Activated naive CD4-positive, alpha-beta T cell treated with anti-CD3 and anti-CD28 coated beads, Interleukin-2, amount 10 ng/mL, durations not matched to agents 7 days and 5 days (primary cell): ENCODE measurements at places on chromosomes 4 and X.

DNA sequence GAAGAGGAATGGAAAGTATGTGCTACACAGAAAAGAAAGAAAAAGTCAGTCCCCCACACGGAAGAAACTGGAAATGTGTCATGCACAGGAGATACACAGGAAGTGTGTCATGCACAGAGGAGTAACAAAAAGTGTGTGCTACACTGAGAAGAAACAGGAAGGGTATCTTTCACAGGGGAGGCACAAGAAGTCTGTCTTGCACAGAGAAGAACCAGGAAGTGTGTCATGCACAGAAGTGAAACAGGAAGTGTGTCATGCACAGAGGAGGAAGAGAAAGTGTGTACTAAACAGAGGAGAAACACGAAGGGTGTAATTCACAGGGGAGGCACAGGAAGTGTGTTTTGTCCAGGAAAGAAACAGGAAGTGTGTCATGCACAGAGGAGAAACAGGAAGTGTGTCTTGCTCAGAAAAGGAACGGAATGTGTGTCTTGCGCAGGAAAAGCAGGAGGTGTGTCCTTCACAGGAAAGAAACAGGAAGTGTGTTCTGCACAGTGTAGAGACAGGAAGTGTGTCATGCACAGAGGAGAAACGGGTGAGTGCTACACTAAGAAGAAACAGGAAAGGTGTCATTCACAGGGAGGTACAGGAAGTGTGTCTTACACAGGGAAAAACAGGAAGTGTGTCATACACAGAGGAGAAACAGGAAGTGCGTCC lies 527.2 kb upstream of the PRKX start:
- DNase-seq: peak; percentile 19
- no peaks in the 10 kb centered on the region for H3K36me3 ChIP-seq
- H3K27me3 ChIP-seq: no peaks in the 10 kb centered on the region
- peaks cover 5% of the 10 kb centered on the region for H3K4me1 ChIP-seq
- H3K4me3 ChIP-seq: no peak overlapping the region
- H3K27ac ChIP-seq: no peak overlapping the region

DNA sequence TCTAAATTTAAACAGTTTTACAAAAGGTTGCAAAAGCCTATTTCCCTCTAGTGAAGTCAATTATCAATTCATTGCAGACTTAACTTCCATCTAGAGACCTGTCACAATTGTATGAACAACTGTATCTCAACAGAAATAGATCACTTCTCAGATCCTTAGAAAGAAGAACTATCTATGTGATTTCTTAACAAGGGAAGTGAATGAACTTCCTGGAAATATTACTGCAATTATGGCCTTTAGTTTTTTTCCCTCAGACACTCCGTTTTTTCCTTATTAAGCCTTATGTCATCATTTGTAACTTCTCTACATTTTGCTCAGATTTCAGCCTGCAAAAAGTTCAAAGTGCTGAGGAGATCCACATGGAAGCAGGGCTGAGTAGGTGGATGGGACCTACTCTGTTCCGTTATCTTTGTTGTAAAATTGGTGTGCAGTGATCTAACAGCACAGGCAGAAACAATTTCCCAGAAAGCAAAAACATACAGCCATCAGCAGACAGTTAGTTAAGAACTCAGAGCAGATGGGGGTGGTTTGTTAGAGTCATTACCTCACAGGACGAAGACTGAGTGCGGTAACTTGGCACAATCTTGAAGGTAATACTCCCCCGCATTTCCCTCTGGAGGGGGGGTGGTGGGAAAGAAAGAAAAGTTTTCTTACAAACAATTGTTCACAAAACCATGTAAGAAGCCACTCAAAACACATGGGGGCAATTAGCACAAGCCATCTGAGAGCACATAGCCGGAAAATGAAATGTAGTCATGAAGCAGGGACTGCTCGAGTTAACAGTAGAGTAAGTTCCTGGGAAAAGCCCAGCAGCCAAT lies 112.3 kb downstream of the NYX start:
- peaks cover 47% of the 10 kb centered on the region for H3K4me1 ChIP-seq
- no peak for DNase-seq
- no peaks in the 10 kb centered on the region for H3K27me3 ChIP-seq
- H3K27ac ChIP-seq: peak overlapping the region; percentile 70
- H3K4me3 ChIP-seq: no peak overlapping the region
- peaks cover 15% of the 10 kb centered on the region for H3K36me3 ChIP-seq

DNA sequence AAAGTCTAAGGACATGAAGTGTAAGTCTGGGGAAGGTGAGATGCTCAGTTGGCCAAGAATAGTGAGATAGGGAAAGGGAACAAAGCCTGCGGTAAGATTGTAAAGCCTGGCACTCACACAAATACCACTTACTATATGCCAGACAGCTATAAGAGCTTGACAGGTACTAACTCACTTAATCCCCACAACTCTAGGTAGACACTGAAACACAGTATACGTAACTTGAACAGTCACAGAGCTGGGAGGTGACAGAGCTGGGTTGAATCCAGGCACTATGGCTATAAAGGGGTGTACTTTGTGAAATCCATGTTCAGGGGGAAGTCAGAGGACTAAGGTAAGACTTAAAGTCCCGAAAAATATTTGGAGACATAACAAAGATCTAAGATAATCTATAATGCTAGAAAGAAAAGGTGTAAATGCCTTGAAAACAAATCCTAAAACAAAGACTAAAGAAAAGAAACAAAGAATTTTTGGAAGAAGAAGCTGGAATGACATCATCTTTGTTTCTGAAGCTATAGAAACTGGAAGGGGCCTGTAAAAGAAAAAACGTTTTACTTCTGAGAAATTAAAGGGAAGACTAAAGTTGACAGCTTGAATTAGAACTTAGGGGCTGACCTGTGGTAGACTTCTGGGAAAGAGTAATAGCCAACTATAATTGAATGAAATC lies 172.5 kb downstream of the PPP3CA start:
- peaks cover 4% of the 10 kb centered on the region for H3K4me1 ChIP-seq
- peaks cover 2% of the 10 kb centered on the region for H3K36me3 ChIP-seq
- DNase-seq: no peak
- no peaks in the 10 kb centered on the region for H3K27me3 ChIP-seq
- no peak overlapping the region for H3K27ac ChIP-seq

- peaks cover 16% of the 10 kb centered on the region for H3K36me3 ChIP-seq
- H3K27ac ChIP-seq: no peak overlapping the region
- no peaks in the 10 kb centered on the region for H3K27me3 ChIP-seq
- no peak overlapping the region for H3K4me3 ChIP-seq
Observed at GRCh38 chr4:105741548-105741947, 33.0 kb downstream of the GSTCD start.

DNA sequence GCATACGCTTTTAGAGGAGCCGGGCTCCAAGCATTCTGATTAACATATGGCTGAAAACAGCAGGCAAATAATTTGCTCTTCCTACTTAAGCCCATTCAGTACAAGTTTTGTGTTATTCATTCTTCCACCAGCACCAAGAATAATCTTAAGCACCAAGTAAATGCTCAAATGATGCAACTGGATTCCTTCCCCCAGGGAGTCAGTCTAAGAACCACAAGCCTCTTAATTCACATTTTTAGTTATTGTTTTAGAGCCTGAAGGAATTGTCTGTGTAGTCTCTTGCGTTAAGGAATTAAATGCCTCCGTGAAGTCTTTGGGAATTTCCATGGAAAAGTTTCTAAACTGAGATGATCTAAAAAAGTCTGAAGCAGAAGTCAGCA lies 61.5 kb upstream of the MAGEB2 start:
- H3K36me3 ChIP-seq: no peaks in the 10 kb centered on the region
- no peaks in the 10 kb centered on the region for H3K4me1 ChIP-seq
- H3K27me3 ChIP-seq: no peaks in the 10 kb centered on the region
- no peak overlapping the region for H3K27ac ChIP-seq
- no peak overlapping the region for H3K4me3 ChIP-seq
- no peak for DNase-seq

DNA sequence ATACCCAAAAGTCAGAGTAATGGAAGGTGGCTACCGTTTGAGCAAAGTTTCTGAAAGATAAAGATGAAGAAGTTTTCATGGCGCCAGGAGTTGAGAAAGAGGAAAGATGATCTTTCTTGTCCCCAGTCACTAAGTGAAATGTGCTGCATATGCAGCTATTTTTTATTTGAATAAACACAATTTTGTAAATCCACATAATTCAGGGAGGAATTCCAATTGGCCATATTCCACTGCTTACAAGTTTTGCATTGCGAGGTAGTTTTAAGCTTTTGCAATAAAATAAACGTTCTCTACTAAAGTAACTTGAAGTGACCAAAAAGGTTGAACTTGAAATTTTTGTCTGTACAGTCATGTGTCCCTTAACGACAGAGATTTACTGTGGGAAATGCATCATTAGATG lies 139.3 kb upstream of the VCX2 start:
- H3K27ac ChIP-seq: no peak overlapping the region
- H3K4me1 ChIP-seq: no peaks in the 10 kb centered on the region
- no peaks in the 10 kb centered on the region for H3K27me3 ChIP-seq
- H3K36me3 ChIP-seq: no peaks in the 10 kb centered on the region

DNA sequence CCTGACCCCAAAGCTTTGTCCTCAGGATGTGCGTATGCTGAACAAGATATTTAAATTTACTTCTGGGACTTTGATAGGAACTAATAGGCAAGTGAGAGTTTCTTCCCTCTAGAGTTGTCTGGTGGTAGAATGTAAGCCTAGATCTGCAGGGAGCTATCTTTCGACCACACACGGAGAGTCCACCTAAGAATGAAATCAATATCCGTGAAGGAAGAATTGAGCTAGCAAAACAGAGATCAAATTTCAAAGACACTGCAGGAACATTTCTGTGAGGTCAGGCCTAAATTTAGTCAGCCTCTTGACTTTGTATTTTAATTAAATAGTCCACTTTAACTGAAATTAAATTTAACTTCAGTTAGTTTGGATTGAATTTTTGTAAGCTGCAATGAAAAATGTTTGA lies 871.3 kb downstream of the RAB28 start:
- no peak overlapping the region for H3K4me3 ChIP-seq
- no peaks in the 10 kb centered on the region for H3K4me1 ChIP-seq
- H3K27ac ChIP-seq: no peak overlapping the region
- DNase-seq: no peak
- no peaks in the 10 kb centered on the region for H3K27me3 ChIP-seq
- H3K36me3 ChIP-seq: no peaks in the 10 kb centered on the region

GRCh38 chrX:21047034-21047455 lies 327.2 kb upstream of the CNKSR2 start:
- no peaks in the 10 kb centered on the region for H3K36me3 ChIP-seq
- no peak for DNase-seq
- no peaks in the 10 kb centered on the region for H3K27me3 ChIP-seq
- no peak overlapping the region for H3K4me3 ChIP-seq
- no peak overlapping the region for H3K27ac ChIP-seq

GRCh38 chr4:132982151-132982550 lies 166.9 kb upstream of the PCDH10 start:
- DNase-seq: no peak
- H3K27me3 ChIP-seq: no peaks in the 10 kb centered on the region

GRCh38 chr4:152499344-152499743 lies 36.5 kb downstream of the FBXW7 start:
- peaks cover 21% of the 10 kb centered on the region for H3K4me1 ChIP-seq
- H3K27ac ChIP-seq: no peak overlapping the region
- H3K4me3 ChIP-seq: no peak overlapping the region
- peaks cover 7% of the 10 kb centered on the region for H3K36me3 ChIP-seq

DNA sequence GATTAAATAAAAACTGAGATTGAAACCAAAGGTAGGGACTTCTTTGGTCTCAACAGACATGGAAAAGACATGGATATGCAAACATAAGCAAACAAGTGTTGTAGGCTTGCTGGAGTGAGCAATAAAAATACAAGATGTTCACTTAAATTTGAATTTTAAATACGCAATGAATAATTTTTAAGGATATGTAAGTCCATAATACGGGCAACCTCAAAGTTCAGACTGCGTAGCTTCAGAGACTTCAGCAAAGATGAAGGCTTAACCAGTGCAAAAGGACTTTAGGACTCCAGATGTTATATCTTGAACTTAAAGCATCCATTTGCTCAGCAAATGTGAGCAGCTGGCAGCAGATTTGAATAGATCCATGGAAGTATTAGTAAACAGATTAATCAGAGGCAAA lies 549.3 kb downstream of the ARAP2 start:
- no peaks in the 10 kb centered on the region for H3K4me1 ChIP-seq
- no peaks in the 10 kb centered on the region for H3K27me3 ChIP-seq
- H3K4me3 ChIP-seq: no peak overlapping the region
- H3K27ac ChIP-seq: no peak overlapping the region
- H3K36me3 ChIP-seq: no peaks in the 10 kb centered on the region
- no peak for DNase-seq

DNA sequence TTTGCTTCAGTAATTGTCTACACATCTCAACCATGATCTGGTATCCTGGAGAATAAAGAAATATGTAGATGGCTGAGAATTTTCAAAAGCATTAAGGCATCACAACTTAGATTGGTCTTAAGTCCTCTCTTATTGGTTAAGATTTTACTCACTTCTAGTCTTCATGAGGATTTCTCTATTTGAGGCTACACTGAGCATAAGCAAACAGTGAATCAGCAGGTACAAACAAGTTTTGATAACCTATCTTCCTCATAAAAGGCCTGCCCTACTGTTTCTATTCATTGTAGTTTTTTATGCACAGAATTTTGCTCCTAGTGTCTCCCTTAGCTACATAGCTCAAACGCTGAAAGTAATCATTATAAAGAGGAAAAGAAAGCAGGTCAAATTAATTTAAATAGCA lies 460.7 kb upstream of the RPS6KA3 start:
- H3K4me3 ChIP-seq: no peak overlapping the region
- H3K27ac ChIP-seq: no peak overlapping the region
- no peak for DNase-seq
- no peaks in the 10 kb centered on the region for H3K36me3 ChIP-seq
- no peaks in the 10 kb centered on the region for H3K4me1 ChIP-seq
- H3K27me3 ChIP-seq: no peaks in the 10 kb centered on the region

DNA sequence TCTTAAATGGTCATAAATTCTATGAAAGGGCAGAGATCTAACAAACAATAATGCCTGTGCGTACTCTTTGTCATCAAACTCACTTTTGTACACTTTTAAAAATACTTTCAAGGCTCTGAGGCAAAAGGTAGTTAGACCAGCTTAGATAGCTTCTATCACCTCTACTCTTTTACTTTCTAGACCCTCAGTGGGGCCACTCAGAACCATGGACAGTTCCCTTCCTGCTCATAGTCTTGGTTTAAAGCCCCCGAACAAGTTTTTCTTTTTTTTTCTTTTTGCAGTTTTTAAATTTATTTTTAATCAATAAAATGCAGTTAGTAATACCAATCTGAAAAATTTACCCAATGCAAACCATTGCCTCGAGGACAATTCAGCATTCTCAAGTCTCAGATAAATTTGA lies 460.5 kb upstream of the CNKSR2 start:
- H3K4me1 ChIP-seq: no peaks in the 10 kb centered on the region
- no peaks in the 10 kb centered on the region for H3K36me3 ChIP-seq
- no peak overlapping the region for H3K4me3 ChIP-seq
- H3K27ac ChIP-seq: no peak overlapping the region
- peak; percentile 20 for DNase-seq
- no peaks in the 10 kb centered on the region for H3K27me3 ChIP-seq

GRCh38 chr4:185886832-185887524 lies 75.0 kb upstream of the SORBS2 start:
- DNase-seq: no peak
- no peak overlapping the region for H3K27ac ChIP-seq
- no peak overlapping the region for H3K4me3 ChIP-seq
- H3K36me3 ChIP-seq: no peaks in the 10 kb centered on the region

- H3K27me3 ChIP-seq: peaks cover under 1% of the 10 kb centered on the region
- H3K4me3 ChIP-seq: no peak overlapping the region
- peaks cover 1% of the 10 kb centered on the region for H3K36me3 ChIP-seq
- no peak for DNase-seq
- H3K27ac ChIP-seq: no peak overlapping the region
Observed at GRCh38 chrX:69543572-69543971, 39.4 kb downstream of the NALF2 start.
